Memory B cell (primary cell): ENCODE measurements at places on chromosomes 13 and 19.

- peak; percentile 63 for DNase-seq
These were observed 3.7 kb upstream of the ARHGAP45 start for GRCh38 chr19:1063030-1063908.

- no peak for DNase-seq
These were observed 34.0 kb downstream of the CEBPA start for GRCh38 chr19:33268162-33268991.

DNA sequence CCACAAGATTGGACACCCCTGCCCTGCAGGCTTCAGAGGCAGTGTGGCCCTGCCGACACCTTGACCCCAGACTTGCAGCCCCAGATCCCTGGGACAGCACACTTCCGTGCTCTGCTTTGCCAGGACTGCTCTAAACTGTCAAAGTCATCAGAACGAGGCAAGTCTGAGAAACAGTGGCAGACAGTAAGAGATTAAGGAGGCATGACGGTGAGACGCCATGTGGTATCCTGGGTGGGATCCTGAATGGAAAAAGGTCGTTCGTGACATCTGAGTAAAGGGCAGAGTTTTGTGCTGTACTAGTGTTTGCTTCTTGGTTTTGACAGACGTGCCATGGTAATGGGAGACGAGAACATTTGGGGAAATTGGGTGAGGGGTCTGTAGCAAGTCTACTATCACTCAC lies 13.8 kb downstream of the ZNF579 start:
- DNase-seq = no peak

GRCh38 chr19:21947775-21948174 lies 63.0 kb downstream of the ZNF208 start:
- no peak for DNase-seq

DNA sequence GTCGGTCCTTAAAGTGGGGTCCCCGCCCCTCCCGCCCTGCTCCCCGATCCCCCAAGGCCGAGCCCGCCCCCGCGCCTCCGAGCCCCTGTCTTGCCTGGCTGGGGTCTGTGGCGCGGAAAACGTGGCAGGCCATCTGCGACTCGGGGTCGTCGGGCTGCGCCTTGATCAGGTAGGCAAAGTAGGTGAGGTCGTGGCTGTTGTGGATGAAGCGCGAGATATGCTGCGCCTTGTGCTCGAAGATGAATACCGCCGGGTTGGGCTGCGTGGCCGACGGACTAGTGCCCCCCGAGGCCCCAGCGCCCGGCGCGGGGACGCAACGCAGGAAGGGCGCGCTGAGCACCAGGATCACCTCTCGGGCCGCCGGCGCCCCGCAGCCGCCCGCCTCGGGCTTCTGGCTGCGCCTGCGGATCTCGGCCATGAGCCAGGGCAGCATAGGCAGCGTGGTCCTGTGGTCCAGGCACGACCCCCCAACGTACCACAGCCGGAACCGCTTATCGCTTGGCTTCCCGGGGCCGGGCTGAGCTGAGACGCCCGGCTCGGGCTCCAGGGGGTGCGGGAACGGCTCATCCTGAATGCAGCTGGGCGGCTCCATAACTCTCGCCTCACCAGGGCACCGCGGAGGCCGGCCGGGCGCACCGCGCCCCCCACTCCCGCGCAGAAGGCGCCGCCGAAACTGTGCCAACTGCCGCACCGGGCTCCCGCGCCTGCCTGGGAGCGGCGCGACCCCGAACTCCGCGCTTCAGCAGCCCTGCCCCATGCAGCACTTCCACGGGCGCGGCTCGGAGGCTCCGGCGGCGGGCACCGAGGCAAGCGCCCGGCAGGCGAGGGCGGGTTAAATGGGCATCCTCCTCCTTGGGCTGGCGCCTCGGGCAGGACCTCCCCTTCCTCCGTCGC lies 546 bp downstream of the TBC1D4 start:
- peak; percentile 15 for DNase-seq

DNA sequence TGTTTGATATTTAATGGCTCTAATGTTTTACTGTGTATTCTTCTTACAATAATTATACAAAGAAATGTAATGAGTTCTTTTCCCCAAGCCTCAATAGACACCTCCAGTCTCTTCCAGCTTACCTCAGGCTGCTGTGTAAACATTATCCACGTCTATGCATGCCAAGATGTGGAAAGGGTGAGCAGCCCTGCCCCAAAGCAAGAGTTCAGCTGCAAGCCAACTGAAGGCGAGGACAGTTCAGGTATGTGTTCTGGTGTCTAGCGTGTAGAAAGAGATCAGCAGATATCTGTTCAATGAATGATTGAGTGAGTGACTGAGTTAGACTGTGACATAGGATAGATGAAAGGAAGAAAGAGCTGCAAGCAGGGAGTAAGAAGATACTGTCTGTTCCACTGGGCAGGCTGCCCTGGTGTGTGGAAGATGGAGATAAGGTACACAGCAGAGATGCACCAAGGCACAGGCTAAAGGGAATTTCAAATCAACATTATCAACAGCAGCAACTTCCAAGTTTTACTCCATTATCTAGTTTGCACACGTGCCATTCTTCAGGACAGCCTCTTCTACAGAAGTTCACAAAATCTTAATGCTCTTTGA lies 66.0 kb downstream of the LATS2 start:
- DNase-seq = no peak
